ENCODE measurements at places on chromosomes 5 and 9. TPM values are rescaled to one million over a fixed set of nuclear protein-coding genes. Genes with fewer than 3 reads are reported as not detected.

The LCN12 gene
- 8.2 TPM for total RNA-seq

DNA sequence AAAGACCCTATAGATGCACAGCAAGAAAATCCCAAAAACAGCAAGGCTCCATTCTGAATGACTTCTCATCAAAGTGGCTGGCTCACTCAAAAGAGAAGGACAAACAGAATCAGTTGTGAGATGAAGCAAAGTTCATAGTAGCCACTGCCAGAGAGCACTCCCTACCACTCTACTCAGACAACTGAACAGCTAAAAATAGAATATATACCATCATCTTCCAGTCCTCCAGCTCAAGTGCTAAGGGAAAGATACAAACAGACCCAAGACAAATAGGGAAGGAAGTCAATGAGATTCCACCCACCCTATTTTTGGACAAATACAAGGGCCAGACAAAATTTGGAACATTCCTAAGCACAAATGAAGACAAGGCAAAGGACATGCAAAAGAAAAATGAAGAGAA is 20.6 kb downstream of the GNAQ start:
- peak overlapping the region; percentile 64 for H3K27ac ChIP-seq
- no peaks in the 10 kb centered on the region for H3K27me3 ChIP-seq
- H3K36me3 ChIP-seq = no peaks in the 10 kb centered on the region
- no peak overlapping the region for H3K4me3 ChIP-seq

The GRXCR2 gene
- not detected for total RNA-seq

GRCh38 chr5:176859916-176860315 is 39.2 kb downstream of the HK3 start:
- H3K4me1 ChIP-seq = no peaks in the 10 kb centered on the region
- DNase-seq = no peak
- H3K4me3 ChIP-seq = no peak overlapping the region
- no peak overlapping the region for H3K27ac ChIP-seq

DNA sequence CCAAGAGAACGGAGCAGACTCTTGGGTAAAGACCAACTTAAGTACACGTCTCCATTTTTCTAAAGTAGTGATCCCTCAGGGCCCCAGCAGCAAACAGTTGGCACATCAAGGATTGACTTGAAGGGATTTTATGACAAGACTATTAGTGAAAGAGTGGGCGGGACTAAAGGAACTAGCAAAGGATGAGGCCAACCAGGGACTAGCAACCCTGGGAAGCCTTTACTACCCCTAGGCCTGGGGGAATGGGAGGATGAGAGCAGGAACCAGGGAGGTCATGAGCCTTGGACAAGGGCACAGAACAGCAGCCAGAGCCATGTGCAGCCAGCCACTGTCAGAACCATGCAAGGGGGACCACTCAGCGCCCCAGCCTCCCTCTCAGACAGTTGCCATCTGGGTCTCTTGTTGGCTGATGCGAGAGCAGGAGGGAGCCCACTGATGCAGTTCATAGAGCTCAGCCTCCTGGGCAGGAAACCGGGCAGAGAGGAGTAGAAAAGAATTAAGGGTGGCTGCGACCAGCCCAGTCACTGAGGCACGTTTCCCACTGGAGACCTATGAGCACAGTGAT is 28.1 kb downstream of the TGFBI start:
- H3K27ac ChIP-seq = peak overlapping the region; percentile 67
- peaks cover 10% of the 10 kb centered on the region for H3K4me1 ChIP-seq
- no peak overlapping the region for H3K4me3 ChIP-seq
- DNase-seq = no peak

The PTGR1 gene
- 2.6 TPM for total RNA-seq

Data from transverse colon (tissue), 4 donors.